Type B pancreatic cell (in vitro differentiated cells): ENCODE measurements at places on chromosomes 6 and 20. TPM values are rescaled to one million over a fixed set of nuclear protein-coding genes. Genes with fewer than 3 reads are reported as not detected.
A peak's percentile ranks its signal among the peaks of the same experiment; 100 is the strongest.

LY6G5C gene
- total RNA-seq, result 2.0 and 2.3 TPM in 2 replicates

IL17A gene
- total RNA-seq, result 0.17 TPM in 1 of 2 replicates, not detected in the other

PBOV1 gene
- total RNA-seq, result not detected in 2 replicates

C20orf141 gene
- not detected in 2 replicates for total RNA-seq

CUL7 gene
- 53.7 and 65.0 TPM in 2 replicates for total RNA-seq

LBP gene
- not detected in 2 replicates for total RNA-seq

TINAG gene
- total RNA-seq, result 0.33 TPM in 1 of 2 replicates, not detected in the other

BPIFB4 gene
- total RNA-seq, result not detected in 2 replicates

DNA sequence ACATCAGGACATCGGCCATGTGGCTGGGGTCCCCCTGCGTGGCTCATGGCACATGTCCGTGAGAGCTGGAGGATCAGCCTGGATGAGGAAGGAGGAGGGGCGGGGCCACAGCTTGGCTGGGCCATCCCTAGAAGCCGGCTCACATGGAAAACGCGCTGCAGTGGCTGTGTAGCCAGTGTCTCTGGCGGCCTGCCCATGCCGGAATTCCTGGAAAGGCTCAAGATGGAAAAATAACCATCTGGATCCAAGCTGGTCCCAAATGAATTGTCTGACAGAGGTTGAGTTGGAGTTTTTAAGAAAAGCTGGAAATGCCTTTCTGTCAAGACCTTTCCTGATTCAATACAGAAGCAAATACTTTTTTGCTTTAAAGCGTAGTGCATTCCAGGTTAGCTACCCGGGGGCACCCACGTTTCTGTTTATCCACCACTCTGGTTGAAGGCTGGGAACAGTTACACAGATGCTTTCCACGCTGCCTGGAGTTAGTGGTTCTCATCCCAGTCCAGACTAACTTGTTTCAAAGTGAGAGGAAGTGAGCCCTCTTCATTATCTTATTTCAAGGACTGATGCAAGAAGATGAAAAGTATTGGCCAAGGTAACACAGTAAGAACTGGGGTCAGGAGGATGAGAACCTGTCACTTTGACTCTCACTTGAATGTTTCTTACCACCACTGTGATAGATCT, 99.0 kb downstream of the GMPR start:
- H3K27ac ChIP-seq, result no peak overlapping the region
- H3K4me1 ChIP-seq, result peaks cover 18% of the 10 kb centered on the region
- no peak overlapping the region for H3K4me3 ChIP-seq
- DNase-seq, result no peak

DNA sequence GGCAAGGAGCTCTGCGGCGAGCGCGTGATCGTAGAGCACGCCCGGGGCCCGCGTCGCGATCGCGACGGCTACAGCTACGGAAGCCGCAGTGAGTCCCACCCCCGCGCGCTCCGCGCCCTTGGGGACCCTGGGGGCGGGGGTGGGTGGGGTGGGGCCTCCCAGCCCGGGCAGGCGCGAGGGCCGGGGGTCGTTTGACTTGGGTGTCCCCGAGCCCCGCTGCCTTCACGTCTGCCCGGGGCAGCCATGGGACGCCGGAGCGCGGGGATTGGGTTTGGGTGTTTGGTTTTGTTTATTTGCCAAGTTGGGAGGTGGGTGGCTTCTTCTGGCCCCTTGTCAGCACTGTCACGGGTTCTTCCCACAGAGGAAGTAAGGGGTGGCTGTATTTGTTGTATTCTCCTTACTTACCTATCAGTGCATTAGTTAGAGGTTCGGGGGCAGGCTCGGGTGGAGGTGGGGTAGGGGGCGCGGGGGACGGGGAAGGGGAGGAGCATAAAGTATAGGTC, 777 bp downstream of the SRSF6 start:
- H3K36me3 ChIP-seq, result peaks cover 33% of the 10 kb centered on the region
- peaks cover 26% of the 10 kb centered on the region for H3K4me1 ChIP-seq
- H3K27ac ChIP-seq, result peak overlapping the region; percentile 99
- H3K27me3 ChIP-seq, result peaks cover 4% of the 10 kb centered on the region
- no peak for DNase-seq

DNA sequence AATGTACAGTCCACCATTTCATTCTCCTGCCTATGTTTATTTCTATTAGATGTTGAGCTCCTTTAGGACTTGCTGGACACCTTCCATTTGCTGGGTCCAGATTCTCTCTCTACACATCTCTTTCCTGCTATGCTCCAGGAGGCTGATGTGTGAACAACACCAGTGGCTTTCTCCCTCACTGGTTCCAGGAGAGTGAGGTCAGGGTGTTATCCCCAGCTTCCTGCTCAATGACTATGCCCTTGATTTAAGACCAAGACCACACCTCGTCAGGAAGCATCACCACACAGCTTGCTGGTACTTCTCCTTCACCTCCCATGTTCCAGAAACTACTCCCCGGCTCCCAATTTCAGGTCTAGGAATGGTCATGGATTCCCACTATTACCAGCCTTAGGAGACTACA, 31.3 kb upstream of the E2F3 start:
- no peak overlapping the region for H3K4me3 ChIP-seq
- peaks cover 6% of the 10 kb centered on the region for H3K4me1 ChIP-seq
- H3K36me3 ChIP-seq, result no peaks in the 10 kb centered on the region
- H3K27me3 ChIP-seq, result peaks cover 4% of the 10 kb centered on the region
- H3K27ac ChIP-seq, result no peak overlapping the region

DNA sequence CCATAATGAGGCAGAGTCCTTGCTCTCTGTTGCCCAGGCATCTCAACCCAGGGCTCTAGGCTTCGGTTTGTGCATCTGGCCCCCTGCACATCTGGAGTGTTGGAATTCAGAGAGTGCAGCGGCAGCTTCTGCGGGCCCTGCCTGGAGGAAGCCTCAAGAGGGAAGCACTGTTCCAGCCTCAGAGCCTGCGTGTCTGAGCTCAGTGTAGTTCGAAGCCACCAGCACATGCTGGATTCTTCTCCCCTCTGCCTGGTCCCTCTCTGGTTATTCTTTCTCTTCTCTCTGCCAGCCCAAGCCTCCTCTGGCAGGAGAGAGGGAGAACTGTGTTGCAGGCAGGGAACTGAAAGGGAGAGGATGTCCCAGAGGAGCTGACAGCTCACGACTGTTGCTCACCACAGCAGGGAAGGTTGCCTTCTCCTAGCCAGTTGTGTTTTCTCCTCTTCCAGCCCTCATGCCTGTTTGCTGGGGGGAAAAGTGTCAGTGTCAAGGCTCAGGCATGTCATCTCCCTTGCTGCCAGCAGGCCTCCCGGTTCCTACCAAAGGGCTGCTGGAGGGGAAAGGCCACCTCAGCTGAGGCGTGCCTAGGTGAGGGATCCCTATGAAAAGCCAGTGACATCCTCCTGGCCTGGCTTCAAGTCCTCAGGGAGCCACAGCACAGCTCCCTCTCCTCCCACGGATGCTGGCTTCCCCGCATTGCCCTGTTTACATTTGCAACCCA, 126.0 kb upstream of the LRFN2 start:
- H3K4me3 ChIP-seq, result no peak overlapping the region
- no peak overlapping the region for H3K27ac ChIP-seq
- H3K36me3 ChIP-seq, result no peaks in the 10 kb centered on the region
- peaks cover 24% of the 10 kb centered on the region for H3K27me3 ChIP-seq
- H3K4me1 ChIP-seq, result peaks cover 29% of the 10 kb centered on the region
- no peak for DNase-seq

GRCh38 chr6:148776321-148777308, 29.8 kb downstream of the UST start:
- no peaks in the 10 kb centered on the region for H3K36me3 ChIP-seq
- no peaks in the 10 kb centered on the region for H3K27me3 ChIP-seq
- no peak overlapping the region for H3K4me3 ChIP-seq
- H3K4me1 ChIP-seq, result peaks cover 13% of the 10 kb centered on the region
- no peak for DNase-seq
- no peak overlapping the region for H3K27ac ChIP-seq

DNA sequence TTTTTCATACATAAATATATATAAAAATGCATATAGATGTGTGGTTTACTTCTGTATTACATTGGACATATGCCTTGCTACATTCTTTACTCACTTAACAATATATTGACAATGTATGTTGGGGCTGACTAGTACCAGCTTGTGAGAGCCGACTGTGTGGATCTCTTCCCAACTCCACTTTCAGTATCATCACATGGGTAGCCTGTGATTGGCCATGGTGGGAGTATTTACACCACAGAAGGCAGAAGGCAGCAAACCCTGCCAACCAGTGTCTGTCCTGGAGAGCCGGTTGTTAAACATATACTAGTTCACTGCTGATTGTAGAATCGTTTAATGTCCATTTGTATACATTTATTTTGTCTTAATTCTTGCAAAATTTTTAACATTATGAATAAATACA, 638.7 kb downstream of the DHX35 start:
- H3K4me1 ChIP-seq, result no peaks in the 10 kb centered on the region
- no peaks in the 10 kb centered on the region for H3K36me3 ChIP-seq
- DNase-seq, result no peak
- H3K4me3 ChIP-seq, result no peak overlapping the region
- no peak overlapping the region for H3K27ac ChIP-seq

DNA sequence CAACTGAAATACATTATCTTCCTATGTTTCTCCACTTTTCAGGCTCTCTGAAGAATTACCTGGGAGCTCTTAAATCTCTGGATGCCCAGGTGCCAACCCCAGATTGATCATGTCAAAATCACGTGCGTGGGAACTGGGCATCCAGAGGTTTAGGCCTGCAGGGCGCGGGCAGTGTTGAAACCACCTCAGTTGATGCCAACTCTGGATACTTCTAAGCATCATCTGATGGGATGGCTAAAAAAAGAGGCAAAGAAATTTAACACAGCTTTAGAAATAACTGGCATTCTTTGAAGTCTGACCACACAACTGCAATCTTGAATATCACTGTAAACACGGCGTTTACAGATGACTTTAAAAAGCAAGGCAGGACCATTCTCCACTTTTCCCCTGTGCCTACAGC, 41.9 kb downstream of the PTGIS start:
- H3K4me3 ChIP-seq, result no peak overlapping the region
- H3K36me3 ChIP-seq, result peaks cover 10% of the 10 kb centered on the region
- H3K27me3 ChIP-seq, result no peaks in the 10 kb centered on the region
- no peaks in the 10 kb centered on the region for H3K4me1 ChIP-seq

DNA sequence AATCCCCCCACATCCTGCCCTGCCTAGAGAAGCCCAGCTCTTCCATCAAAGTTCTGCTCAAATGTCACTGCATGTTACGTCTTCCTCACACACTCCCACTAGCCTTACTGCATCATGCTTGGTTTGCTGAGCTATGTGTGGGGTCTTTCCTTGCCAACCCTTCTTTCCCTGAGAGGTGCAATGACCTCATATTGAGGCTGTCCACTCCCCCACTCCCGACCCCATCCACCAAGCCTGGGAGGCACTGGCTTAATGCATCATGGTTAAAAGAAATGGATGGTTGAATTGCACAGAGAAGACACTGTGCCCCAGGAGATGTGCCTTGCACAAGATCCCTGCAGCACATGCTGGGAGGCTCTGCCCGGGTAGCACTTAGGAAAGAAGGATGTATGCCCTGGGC, 7.7 kb upstream of the IRF4 start:
- H3K27ac ChIP-seq, result no peak overlapping the region
- no peaks in the 10 kb centered on the region for H3K4me1 ChIP-seq
- H3K36me3 ChIP-seq, result no peaks in the 10 kb centered on the region
- H3K27me3 ChIP-seq, result peaks cover 70% of the 10 kb centered on the region
- no peak for DNase-seq

GRCh38 chr20:51318058-51318949, 224.2 kb downstream of the NFATC2 start:
- no peak for DNase-seq
- H3K4me3 ChIP-seq, result no peak overlapping the region
- H3K36me3 ChIP-seq, result no peaks in the 10 kb centered on the region
- H3K27ac ChIP-seq, result peak overlapping the region; percentile 16

DNA sequence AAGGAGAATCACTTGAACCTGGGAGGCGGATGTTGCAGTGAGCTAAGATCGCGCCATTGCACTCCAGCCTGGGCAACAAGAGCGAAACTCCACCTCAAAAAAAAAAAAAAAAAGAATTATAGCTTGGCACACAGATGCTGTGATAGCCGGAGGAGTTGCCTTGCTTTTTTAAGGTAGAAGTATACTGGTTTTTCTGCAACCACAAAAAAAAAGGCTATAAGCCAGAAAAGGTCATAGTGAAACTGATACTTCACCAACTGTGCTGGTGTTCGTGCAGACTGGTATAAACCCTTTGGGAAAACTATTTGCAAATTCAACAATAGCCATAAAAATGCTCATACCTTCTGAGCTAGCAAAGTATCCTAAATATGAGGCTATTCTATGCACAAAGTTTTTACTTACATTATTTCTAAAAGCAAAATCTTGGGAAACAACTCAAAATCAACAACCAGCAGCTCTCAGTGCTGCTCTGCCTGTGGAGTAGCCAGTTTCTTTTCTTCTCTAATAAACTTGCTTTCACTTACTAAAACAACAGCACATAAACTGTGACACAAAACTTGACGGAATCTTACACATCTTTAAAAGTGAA, 44.0 kb downstream of the B4GALT5 start:
- no peak for DNase-seq
- H3K27ac ChIP-seq, result no peak overlapping the region
- H3K36me3 ChIP-seq, result no peaks in the 10 kb centered on the region
- H3K27me3 ChIP-seq, result no peaks in the 10 kb centered on the region

GRCh38 chr6:5338177-5338960, 77.1 kb downstream of the FARS2 start:
- no peak overlapping the region for H3K27ac ChIP-seq
- no peak overlapping the region for H3K4me3 ChIP-seq
- no peaks in the 10 kb centered on the region for H3K27me3 ChIP-seq
- no peak for DNase-seq
- H3K4me1 ChIP-seq, result no peaks in the 10 kb centered on the region

DNA sequence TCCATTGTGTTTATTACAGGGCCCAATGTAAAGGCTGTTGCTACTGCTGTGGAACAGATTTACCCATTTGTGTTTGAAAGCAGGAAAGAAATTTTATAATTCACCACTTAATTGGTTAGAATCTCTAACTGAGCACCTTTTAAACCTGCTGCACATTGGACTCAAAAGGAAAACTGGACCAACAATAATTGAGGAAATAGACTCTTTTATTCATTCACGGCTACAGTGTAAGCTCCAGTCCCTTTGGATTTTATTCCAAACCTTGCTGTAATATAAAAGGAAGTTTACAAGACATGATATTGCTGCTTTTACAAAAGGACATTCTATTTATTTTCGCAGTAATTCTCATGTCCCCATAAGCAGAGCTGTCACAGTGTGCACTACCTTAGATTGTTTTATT, 33.9 kb downstream of the TBPL1 start:
- no peaks in the 10 kb centered on the region for H3K27me3 ChIP-seq
- peaks cover 3% of the 10 kb centered on the region for H3K4me1 ChIP-seq
- no peak for DNase-seq
- H3K36me3 ChIP-seq, result peaks cover 8% of the 10 kb centered on the region
- no peak overlapping the region for H3K27ac ChIP-seq
